ENCODE measurements at places on chromosomes 1 and 21.

- no peak for DNase-seq
Observed at GRCh38 chr1:109807822-109808680, 44.3 kb upstream of the EPS8L3 start.

DNA sequence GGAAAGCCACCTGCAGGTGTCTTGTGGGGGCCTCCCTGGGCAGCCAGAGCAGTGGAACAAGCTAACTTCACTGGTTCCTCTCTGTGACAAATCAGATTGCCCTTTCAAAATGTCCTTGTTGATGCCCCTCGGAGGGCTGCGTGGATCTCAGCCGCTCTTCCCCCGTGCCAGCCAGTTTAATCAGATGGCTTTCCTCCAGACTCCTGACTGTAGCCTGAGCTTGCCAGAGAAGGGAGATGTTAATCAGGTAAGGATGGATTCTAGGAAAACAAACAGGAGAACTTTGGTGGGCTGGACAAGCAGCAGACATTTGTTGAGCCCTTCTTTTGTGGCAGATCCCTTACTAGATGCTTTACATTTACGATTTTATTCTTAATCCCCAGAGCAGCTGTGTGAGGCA, 88.2 kb downstream of the DMRTA2 start:
- DNase-seq = no peak

GRCh38 chr1:44557778-44558177, 116.5 kb downstream of the TMEM53 start:
- no peak for DNase-seq

- DNase-seq = no peak
Observed at GRCh38 chr1:109864047-109864822, 46.4 kb upstream of the CSF1 start.

- no peak for DNase-seq
Observed at GRCh38 chr1:153344718-153345025, 4.0 kb downstream of the PGLYRP4 start.

GRCh38 chr1:20615946-20616846, 17.1 kb upstream of the PINK1 start:
- no peak for DNase-seq

DNA sequence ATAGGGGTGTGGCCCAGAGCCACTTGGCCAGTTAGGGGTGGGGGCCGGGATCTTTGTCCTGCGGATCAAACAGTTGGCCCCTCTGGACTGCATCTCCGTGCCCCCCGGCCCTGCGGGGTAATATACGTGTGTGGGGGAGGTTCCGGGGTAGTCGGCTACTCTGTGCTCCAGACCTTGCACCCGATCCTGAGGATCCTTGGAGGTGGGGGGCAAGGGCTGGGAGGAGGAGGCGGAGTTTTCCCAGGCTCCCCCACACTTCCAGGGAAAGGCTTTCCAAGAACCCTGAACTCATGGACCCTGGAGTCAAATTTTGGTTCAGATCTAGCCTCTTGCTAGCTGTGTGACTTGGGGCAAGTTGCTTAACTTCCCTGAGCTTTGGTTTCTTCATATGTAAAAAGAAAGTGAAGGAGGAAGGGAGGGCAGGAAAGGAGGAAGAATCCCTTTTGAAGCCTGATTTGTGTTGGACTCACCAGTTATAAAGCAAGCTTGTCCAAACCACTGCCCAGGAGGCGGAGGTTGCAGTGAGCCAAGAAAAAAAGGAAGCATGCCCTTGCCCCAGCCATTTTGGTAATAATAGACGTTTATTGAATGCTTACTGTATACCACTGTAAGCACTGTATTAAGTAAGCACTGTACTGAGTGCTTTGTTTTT, 686 bp downstream of the MIIP start:
- no peak for DNase-seq

DNA sequence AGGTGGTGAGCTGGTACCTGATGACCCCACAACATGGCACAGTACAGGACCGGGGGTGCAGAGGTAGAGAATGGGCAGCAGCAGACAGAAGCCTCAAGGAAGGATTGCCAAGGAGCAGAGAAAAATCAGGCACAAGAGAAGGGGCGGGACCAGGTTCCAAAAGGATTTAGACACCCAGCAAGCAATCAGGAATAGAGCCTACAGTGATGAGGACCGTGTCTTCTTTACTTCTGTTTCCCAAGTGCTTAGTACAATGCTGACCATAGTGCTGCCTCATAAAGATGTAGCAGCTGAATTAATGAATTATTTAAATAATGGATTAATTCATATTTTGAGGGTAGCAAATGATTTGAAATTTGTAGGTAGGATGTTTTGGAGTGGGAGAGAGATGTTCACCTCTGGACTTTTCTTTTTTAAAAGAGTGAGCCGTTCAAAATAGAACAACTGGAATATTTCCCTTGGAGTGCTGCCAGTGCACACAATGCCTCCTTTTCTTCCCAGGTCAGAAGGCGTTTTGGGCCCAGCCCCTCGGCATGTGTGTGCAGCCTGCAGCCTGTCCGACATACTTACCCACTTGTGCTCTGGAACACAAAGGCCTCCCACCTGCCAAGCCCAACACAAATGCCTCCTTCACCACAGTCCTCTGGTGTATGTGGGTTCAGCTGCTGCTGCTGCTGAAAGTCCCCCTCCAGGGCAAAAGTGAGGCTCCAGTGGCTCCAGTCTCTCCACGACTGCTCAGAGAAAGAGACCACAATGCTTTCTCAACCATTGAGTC, 19.6 kb downstream of the KANK4 start:
- no peak for DNase-seq

DNA sequence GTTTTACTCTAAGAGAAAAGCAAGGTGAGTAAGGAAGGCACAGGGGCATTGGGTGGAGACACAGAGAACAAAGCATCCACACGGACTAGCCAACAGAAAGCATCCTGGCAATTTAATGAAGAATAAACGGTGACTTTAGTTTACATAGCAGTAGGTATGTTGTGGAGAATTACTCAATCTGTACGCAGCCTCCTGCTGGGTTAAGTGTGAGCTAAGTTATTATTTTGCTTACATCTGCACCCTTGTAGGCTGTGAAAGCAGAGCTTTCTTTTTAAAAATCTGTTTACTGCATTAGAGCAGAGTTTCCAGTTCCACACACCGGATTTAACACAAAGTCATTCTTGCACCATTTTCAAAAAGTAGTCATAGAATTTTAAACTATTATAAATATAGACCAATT, 144.5 kb downstream of the AKT3 start:
- no peak for DNase-seq

- DNase-seq = no peak
Observed at GRCh38 chr1:41158147-41158875, 83.8 kb downstream of the SCMH1 start.

- DNase-seq = no peak
Observed at GRCh38 chr1:186577216-186577615, 103.0 kb downstream of the PTGS2 start.

DNA sequence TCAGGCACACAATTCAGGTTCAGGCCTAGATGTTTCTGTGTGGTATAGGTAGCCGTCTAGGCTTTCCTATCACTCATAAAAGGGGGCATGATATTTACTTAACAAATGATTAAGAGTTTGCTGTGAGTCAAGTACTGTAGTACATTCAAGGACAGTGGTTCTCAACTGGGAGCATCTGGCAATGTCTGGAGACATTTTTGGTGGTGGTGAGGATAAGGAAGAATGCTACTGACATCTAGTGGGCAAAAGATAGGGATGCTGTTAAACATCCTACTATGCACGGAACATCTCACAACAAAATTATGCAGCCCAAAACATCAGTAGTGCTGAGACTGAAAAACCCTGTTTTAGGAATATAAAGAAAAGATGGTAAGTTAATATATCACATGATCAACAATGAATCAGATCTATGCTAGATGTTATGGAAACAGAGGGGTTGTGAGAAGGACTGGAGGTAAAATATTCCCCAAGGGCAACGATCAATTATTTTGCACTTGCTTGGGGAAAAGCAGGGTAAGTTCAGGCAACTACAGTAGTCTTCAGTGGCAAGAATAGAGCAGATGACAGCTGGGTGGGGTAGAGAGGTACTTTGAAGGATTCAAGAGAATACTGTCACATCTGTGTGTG, 4.9 kb downstream of the DNTTIP2 start:
- no peak for DNase-seq

GRCh38 chr1:167676916-167677848, 44.6 kb upstream of the MPZL1 start:
- no peak for DNase-seq

DNA sequence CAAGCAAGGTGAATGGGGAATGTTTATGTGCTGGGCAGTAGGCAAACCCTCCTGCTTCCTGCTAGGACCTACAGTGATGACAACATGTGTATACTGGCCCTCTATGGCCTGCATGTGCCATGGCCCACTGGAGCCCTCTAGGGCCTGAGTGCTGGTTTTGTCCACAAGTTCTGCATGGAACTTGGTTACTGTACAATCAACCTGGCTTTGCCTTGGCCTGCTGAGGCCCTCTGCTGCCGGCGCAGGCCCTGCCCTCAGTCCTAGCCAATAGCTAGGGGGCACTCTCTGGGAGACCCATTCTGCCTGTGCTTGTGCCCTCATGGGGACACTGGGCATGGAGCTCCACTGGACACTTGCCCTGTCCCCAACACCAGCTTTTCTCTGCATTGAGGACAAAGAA, 138.6 kb upstream of the NGF start:
- no peak for DNase-seq

DNA sequence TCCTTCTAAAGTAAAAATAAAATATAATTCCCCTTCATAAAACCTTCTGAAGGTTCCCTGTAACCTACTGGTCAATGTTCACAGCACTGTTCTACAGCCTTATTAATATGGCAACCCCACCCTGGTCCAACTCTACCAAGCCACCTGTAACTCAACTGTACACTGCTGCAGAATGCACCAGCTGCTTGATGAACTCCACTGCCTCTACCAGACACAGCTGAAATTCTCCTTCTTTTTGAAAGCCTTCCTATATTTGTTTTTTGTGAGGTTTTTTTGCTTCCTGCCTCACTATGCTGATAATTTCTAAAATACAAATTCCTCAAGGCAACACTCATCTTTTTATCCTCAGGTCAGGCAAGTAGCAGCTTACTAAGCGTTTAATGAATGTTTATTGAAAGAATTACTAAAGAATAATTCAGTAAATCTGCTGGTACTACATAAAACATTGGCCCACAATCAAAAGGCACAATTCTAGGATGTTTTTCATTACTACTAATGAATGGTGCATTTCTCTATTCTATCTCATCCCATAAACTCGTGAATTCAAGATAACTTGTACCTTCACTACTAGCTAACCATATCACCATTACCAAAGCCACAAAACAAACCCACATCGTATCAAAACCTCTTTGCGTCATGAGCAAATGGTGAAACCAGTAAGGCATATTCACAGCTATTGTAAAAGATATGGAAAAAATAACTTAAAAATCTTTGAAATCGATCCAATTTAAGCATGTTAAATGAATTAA, 2.4 kb downstream of the SSX2IP start:
- DNase-seq = no peak

DNA sequence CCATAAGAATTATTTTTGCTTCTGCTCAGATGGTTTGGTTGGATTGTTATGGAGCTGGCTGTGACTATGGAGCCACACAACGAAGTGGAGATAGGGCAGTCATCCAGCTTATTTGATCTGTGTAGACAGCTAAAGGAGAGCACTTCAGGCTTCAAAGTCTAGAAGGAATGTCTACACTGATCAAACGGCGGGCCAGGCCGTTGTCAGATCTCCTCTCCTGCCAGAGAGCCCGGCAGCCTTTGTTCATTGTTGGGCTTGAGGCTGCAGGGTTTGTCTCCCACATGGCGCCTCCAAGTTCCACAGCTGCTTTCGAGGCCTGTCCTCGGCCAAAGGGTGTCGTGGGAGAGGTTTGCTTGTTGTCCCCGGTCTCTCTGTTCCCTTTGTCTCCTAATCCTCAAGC, 2.8 kb upstream of the STMN1 start:
- no peak for DNase-seq

DNA sequence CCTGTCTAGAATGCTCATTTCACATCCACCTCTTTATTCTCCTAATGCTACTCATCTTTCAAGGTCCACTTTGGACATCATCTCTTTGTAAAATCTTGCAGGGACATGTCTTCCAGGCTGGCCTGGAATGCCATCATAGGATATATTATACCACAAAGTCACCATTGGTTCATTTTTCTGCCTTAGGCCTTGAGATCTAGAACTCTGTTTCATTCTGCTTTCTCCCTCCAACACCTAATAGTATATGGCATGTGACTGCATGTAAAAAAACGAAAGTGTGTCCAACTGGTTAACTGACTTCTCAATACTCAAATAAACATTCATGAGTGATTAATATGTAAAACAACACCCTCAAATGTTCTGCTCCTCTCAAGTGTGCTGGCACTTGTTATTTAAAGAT, 84.1 kb downstream of the RGS2 start:
- no peak for DNase-seq

GRCh38 chr1:160363010-160363409, 3.9 kb upstream of the NHLH1 start:
- DNase-seq = no peak

DNA sequence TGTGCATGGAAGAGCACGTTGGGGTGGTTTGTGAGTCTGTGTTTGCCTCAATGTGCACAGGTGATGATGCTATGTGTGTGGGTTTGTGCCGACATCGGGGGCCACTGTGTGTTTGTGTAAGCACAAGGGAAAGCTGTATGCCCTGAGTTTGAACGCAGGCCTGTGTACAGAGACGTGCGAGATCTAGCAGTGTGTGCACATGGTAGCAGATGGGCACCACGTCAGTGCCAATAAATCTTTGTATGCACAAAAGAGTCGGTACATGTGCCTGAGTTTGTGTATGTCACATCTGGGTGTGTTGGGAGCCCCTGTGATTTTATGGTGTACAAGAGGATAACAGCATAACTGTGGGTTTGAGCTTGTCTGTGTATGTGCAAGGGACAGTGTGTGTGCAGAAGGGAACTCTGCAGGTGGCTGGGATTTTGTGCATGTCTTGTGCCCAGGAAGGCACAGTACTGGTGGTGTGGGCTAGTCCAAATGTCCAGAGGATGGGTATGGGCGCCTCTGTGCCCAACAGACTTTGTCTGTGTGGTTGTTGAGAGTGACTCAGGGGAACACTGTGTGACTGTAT, 32.0 kb upstream of the WASF2 start:
- no peak for DNase-seq

- DNase-seq = no peak
Observed at GRCh38 chr1:237664348-237664747, 226.4 kb downstream of the ZP4 start.

DNA sequence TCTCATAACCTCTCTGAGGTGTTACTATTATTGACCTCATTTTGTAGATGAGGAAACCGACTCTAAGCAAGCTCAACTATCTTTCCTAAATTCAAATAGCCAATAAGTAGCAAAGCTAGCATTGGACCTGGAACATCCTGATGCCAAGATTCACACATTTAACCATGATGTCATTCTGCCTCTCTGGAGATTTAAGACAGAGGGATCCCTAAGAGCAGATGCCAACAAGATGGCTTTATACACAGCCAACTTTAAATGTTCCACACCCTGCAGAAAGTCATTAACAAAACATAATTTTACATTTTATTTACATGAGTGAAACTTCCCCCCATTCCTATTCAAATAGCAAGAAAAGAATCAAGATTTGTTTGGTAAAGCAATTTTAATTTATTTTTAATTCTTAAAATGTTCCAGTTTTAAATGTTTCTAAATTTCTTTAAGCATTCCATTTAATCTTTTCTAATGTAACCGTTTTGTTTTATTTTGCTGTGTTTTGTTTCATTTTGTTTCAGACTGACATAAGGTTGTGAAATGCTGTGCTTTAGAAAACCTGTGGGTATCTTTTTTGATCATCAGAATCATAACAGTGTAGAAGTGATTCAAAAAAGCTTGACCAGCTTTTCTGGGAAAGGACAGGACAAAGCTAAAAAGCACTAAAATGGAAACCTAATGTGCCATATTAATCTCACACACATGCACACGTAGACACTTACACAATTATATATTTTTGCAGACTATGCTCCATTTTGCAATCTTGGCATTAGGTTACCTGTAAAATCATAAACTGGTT, 7.6 kb upstream of the VAV3 start:
- DNase-seq = no peak

Data from activated gamma-delta T cell treated with Interleukin-2 at 50 U/mL for 16 hours (primary cell).